ENCODE measurements at places on chromosomes 1 and 21.

DNA sequence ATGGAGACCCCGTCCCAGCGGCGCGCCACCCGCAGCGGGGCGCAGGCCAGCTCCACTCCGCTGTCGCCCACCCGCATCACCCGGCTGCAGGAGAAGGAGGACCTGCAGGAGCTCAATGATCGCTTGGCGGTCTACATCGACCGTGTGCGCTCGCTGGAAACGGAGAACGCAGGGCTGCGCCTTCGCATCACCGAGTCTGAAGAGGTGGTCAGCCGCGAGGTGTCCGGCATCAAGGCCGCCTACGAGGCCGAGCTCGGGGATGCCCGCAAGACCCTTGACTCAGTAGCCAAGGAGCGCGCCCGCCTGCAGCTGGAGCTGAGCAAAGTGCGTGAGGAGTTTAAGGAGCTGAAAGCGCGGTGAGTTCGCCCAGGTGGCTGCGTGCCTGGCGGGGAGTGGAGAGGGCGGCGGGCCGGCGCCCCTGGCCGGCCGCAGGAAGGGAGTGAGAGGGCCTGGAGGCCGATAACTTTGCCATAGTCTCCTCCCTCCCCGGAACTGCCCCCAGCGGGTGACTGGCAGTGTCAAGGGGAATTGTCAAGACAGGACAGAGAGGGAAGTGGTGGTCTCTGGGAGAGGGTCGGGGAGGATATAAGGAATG, 505 bp downstream of the LMNA start:
- DNase-seq: peak; percentile 29

DNA sequence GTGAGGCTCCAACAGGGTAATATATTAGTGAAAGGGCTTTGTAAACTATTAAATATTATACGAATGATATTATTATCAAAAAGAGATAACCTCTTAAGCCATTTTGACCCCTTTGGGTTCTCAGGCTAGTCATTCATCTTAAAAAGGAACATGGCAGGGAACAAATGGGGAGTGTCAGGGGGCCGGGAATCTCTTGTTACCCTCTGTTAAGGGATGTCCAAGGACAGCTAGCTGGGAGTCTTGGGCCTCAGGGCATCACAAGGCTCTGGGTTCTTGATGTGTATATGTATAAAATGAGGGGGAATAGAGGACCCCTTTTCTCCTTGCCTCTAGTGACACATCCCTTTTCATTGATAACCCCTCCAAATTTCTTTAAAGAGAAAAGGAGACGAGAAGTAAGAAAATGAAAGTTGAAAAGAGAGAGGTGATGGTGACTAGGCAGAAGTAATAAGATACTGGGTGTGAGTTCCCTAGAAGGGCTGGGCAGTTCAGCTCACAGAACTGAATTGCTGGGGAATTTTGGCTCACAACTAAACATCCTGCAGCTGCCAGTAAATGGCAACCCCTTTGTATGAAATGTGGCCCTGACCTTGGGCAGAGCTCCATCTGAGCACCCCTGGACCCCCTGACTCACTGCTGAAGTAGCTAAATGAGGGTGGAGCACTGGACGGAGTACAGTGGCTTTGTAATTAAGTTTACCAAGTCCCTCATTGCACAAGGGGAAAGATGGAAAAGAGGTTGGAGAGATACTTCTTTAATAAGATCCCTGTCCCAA, 20.0 kb upstream of the ZNF326 start:
- no peak for DNase-seq

GRCh38 chr1:245717611-245718010, 562.8 kb downstream of the KIF26B start:
- no peak for DNase-seq

DNA sequence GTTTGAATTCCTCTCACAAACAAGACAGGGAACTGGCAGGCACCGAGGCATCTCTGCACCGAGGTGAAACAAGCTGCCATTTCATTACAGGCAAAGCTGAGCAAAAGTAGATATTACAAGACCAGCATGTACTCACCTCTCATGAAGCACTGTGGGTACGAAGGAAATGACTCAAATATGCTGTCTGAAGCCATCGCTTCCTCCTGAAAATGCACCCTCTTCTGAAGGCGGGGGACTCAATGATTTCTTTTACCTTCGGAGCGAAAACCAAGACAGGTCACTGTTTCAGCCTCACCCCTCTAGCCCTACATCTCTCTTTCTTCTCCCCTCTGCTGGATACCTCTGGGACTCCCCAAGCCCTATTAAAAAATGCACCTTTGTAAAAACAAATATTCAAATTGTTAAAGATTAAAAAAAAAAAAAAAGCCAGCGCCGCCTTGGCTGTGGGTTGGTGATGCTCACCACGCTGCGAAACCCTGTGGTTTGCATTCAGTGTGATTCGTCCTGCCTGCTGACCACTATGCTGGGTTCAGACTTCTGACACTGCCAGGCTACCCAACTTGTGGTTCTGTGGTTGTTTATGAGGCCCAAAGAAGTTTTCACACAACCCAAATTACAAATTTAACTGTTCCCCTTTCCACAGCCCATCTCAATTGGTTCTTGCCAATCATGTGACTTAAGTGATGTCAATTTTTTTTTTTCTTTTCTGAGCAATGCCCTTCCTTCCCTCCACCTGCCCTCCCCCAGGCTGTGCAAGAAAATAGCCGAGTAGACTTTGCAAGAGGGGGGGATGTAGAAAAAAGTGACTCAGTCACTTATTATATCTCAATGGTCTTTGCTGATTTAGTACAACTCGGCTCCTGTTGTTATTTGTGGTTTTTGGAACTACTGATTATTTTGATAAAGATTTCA, at the start of gene RUNX1:
RUNX1 (minus strand) TSS at position 597 of the 912 bp plus-strand sequence.
- no peak for DNase-seq

- DNase-seq: no peak
These were observed 8.1 kb downstream of the MTHFR start for GRCh38 chr1:11797525-11798216.

Data from head of caudate nucleus (tissue), 42 donors.